ENCODE measurements at places on chromosomes 3 and 15.

- DNase-seq = no peak
These were observed 192.8 kb upstream of the TTC14 start for GRCh38 chr3:180409170-180409569.

GRCh38 chr3:119408243-119408950 is 55.0 kb downstream of the TMEM39A start:
- no peak for DNase-seq

DNA sequence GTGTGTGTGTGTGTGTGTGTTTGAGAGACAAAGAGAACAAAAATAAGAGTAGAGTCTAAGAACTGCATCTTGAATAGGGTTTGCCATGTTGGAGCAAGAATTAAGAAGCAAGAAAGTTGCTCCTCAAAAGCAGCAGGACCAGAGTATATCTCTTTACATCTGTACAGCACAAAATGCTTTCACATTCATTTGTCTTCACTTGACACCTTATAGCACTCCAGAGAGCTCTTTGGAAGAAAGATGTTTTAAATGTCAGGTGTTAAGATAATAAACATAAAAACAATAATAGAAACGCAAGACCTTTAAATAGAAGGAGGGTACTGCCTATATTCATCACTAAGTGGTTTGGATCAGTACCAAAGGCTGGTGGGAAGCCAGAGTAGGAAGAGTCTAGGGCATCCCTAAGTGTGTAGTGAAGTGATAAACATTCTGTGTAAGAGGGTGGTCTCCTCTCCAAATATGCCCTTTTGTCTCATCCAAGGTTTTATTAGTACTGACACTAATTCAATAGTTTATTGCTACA is 19.1 kb upstream of the LSAMP start:
- DNase-seq = no peak

DNA sequence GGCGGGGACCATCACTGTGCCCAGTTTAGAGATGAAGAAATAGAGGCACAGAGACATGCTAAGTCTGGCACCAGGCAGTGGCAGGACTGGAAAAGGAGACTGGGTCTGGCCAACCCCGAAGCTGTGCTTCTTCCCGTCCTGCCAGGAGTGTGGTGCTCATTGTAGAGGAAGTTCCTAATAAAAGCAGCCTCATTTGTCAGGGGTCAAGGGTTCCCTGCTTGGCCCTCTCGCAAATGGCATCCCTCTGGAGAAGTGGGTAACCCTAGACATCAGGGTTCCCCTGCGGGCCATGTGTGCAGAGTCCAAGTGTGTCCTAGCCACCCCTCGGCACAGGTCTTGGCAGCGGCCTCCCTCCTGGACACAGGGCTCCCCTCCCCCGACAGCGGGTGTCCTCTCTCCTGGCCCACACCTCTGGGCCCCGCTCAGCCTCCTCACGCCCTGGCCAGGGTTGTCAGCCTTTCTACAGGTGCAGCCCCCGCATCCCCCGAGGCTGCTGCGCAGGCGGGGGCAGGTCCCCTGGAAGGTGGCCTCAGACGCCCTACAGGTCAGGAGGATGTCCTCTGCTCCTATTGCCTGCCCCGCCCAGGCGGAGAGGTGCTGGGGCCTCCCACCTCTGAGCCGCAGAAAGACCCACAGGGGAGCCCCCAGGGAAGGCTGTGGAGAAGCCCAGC is 61.8 kb upstream of the PRR20G start:
- no peak for DNase-seq

GRCh38 chr3:188491276-188491687 is 337.3 kb downstream of the LPP start:
- no peak for DNase-seq

- DNase-seq = no peak
These were observed 228.3 kb downstream of the MFSD1 start for GRCh38 chr3:159030138-159030670.

GRCh38 chr3:136789976-136790375 is 28.9 kb upstream of the SLC35G2 start:
- DNase-seq = no peak

- DNase-seq = no peak
These were observed 19.8 kb downstream of the RLBP1 start for GRCh38 chr15:89201465-89202005.

DNA sequence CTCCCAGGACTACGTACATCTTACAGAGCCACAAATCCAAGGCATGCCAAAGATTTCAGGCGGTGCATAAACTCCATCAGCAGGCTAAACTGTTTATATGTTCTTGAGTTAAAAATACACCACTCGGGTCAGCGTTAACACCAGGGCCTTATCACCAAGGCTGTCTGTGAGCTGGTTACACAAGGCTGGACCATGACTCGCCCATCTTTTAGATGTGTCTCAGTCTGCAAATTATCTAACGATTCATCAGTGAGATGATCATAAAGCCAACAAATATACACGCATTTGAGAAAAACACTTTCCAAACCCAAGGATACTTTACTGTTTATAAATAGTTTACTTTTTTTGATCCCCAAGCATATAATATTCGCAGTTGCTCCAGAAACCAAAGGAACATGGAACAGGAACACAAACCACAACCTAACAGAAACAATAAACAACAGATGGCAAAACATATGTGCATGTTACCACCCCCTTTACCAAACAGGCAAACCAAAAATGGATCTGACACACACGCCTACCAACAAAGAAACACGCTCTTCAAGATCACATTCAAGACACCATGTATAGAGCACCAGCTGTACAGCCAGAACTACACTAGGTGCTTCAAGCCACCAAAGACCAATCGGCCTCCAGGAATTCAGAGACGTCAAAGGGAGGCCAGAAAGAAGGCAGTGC is 15.4 kb downstream of the LRIG1 start:
- DNase-seq = no peak

DNA sequence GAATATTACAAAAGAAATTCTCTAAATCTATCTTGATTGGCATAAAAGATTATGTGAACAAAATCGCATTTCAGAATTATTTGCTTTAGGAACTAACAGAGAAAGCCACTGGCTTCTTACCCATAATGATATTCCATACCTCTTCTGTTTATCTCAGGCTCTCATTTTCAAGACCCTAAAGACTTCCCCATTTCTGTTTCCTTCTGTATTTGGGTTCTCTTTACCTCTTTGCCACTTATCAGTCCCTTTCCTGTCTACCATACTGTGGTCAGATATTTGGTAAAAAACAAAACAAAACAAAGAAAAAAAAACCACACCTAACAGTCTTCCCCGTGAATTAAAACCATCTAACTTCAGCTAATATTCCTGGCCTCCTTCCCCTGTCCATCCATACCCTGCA is 108.5 kb downstream of the LRRC28 start:
- DNase-seq = no peak

DNA sequence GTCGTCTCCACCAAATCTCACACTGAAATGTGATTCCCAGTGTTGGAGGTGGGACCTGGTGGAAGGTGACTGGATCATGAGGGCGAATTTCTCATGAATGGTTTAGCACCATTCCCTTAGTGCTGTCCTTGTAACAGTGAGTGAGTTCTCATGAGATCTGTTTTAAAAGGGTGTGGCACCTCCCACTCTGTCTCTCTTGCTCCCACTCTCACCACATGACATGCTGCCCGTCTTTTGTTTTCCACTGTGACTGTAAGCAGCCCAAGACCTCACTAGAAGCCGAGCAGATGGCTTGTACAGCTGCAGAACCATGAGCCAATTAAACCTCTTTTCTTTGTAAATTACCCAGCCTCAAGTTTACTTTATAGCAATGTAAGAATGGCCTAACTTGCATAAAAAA is 21.2 kb downstream of the RAD18 start:
- DNase-seq = no peak

Data from RPMI8226 (cell line).